ENCODE measurements at places on chromosomes 7 and 10.

GRCh38 chr10:72943498-72944234 lies 10.9 kb downstream of the PLA2G12B start:
- DNase-seq: no peak

- no peak for DNase-seq
Observed at GRCh38 chr10:86964061-86964846, 4.0 kb upstream of the ADIRF start.

DNA sequence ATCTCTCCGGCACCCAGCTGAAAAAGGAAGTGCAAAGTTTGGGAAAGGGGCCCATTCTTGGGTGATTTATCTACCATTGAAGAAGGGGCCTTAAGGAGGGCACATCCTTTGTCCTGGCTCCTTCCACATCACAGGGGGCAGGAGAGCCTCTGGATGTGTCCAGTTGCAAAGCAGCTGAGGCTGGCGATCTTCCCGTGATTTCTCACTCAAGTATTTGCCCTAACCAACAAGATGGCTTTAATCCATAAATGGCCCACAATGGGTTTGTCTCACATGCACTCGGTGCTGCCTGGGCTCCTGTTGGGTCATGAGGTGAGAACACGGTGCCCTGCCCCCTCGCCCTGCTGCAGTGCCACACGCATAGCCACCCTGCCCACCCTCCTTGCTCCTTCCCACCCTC lies 14.2 kb upstream of the FRMPD2 start:
- DNase-seq: no peak

DNA sequence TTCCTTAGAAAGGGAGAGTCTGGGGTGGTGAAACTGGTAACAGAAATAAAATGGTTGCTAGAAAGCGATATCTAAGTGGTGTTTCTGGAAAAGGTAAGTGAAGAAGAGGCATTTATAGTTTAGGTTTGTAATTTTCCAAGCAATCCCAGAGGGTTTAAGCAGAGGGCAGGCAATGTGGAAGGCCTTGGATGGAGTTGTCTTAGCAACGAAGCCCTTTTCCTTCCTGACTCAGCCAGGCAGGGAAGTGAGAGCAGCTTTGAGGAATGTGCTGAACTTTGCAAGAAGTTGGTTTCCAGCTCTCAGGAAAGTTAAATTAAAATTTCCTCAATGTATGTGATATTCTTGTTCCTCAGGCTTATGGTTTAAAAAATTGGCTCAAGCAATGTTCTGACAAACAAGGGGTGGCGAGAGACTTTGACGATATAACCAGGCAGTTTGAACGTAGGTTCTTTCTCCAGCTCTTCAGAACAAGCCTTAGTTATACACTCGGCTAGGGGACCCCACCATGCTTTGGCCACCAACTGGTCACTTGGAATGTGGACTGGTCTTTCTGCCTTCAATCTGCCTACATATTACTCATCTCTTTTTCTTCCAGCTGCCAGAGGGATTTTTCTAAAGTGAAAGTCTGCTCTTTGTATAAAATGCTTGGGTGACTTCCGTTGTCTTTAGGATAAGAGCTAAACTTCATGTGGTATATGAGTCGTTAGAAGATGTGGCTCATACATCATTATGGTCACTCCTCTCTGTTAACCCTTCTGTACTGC lies 66.9 kb upstream of the SLC25A13 start:
- no peak for DNase-seq

DNA sequence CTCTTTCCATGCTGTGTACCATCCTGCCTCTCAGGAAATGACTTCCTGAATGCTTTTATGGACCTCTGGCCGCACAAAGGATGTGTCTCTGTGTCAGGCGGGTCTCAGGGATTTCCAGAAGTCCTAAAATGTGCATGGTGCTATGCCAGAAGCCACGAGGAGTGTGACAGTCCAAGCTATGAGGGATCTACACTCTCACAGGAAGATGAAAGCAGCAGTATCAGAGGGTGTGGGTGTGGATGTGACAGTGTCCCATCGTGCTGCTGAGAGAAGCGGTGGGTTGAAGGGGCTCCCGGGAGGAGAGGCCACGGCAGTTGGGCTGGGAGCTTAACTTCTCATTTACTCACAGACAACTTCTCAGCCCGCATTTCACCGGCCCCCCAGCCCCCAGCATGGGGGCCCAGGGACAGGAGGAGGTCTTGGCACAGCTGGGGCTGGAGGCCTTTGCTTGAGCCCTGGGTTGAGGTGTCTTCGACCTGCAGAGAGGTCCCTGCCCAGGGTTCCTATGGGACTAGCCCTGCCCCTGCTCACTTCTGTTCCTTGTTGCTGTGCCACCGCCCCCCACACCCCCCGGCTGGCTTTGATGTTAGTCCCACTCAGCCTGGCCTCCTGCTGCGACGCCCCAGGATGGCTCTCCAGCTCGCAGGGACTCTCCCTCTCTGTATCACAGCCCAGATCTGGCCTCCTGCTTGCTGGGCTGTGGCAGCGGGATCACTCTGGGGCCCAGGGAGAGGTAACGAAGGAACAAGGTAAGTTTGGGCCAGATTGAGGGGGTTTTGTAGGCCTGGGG lies 30.8 kb upstream of the EMX2 start:
- DNase-seq: no peak

GRCh38 chr10:80261316-80262030 lies 28.0 kb downstream of the MAT1A start:
- no peak for DNase-seq

GRCh38 chr10:83562381-83562780 lies 576.9 kb upstream of the GHITM start:
- no peak for DNase-seq

GRCh38 chr7:156173346-156173745 lies 361.1 kb upstream of the SHH start:
- no peak for DNase-seq

DNA sequence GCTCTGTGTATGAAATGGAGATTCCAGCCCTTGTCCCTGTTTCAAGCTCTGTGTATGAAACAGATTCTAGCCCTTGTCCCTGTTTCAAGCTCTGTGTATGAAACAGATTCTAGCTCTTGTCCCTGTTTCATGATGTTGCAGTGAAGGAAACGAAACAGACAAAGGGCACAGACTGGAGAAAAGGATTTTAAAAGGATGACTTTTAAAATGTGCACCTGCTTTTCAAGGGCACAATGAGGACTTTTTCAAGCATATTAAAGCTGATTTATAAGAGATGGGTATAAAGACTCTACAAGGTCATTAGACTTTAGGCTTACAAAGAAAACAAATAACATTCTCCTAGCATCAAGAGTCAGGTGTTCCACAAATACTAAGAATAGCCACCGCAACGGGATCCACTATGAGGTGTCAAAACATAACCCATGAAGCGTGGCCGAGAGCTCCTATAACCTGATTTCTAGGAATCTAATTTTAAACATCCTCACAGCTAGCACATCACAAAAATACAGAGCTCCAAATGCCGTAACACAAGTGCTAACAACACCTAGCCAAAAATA lies 29.0 kb downstream of the DIP2C start:
- no peak for DNase-seq

GRCh38 chr7:75617634-75618234 lies 121.0 kb downstream of the HIP1 start:
- DNase-seq: peak; percentile 84
